ENCODE measurements at places on chromosomes 3 and 15. TPM values are rescaled to one million over a fixed set of nuclear protein-coding genes. Genes with fewer than 3 reads are reported as not detected.

The SLC38A3 gene
- not detected for total RNA-seq

The SUSD5 gene
- total RNA-seq: 11.3 TPM

The INSYN1 gene
- total RNA-seq: 1.5 TPM

The SEMA3G gene
- total RNA-seq: under 0.01 TPM

The CCR9 gene
- total RNA-seq: not detected

The CRELD1 gene
- total RNA-seq: 77.0 TPM

The CCDC9B gene
- 18.0 TPM for total RNA-seq

Measured in regular cardiac myocyte (primary cell).